GM13976 (cell line): ENCODE measurements at places on chromosomes 4 and X.

DNA sequence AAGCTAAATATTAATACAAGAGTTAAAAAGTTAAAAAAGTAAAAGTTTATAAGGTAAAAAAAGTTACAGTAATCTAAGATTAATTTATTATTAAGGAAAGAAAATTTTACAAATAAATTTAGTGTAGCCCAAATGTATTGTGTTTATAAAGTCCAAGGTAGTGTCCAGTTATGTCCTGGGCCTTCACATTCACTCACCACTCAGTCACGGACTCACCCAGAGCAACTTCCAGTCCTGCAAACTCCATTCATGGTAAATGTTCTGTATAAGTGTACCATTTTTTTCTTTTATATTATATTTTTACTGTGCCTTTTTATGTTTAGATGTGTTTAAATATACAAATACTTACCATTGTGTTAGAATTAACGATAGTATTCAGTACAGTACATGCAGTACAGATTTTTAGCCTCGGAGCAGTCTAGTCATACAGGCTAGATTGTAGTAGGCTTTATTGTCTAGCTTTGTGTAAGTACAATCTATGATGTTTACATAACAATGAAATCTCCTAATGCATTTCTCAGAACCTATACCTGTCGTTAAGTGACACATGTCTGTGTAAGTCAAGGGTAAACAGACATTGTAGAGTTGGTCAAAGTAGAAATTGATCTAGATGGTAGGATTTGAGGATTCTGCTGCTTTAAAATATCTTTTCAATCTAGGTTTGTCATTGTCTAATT is 197.7 kb downstream of the GC start:
- no peak for DNase-seq

GRCh38 chr4:11480683-11481082 is 52.0 kb upstream of the HS3ST1 start:
- no peak for DNase-seq

DNA sequence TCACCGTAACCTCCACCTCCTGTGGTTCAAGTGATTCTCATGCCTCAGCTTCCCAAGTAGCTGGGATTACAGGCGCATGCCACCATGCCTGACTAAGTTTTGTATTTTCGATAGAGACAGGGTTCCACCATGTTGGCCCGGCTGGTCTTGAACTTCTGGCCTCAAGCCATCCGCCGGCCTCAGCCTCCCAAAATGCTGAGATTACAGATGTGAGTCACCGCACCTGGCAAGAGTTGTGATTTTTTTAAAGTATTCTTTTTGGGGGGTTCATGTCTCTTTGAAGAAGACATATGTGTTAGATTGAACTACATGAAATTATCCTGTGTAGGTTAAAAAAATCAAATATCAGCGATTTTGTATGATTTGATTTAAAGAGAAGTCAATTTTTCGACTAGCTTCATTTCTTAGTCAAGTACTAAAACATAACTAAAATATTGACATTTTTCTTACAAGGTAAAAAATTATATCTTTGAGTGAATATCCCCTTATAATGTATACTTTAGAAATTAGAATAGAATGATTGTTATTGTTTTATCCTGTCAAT is 60.3 kb upstream of the ANTXR2 start:
- no peak for DNase-seq

DNA sequence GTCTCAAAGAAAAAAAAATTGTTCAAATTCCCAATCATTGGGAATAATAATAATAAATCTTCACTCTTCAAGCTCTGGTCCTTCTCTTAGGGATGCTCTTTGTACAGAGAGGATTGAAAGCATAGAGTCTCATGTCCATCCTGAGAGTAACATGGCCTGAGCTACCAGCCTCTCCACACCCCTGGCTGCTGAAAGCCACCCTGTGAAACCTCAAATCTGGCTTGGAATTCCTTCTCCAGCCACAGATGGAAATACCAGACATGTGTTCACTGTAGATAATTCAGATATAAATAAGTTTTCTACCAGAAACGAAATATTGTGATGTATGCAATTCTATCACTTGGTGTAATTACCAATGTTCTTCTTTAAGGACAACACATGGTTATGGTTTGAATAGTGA is 140.6 kb downstream of the ARSF start:
- DNase-seq: no peak

DNA sequence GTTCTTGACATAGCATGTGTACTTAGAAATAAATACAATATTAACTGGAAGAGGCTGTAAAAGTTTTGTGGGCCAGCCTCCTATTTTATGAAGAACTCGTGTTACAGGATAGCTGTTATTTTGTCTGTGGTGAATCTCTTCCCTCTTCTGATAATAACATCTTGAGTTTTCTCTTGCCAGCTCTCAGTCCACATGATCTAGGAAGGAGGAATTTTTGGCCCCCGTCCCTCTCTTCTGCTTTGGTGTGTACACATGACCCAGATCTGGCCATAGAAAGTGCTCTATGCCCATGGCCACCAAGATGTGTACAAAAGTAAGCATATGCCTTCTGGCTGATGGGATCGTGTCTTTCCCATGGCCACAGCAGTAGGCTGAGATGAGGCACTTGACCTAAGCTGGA is 108.0 kb upstream of the LEF1 start:
- no peak for DNase-seq

- no peak for DNase-seq
These were observed 514.7 kb downstream of the CENPC start for GRCh38 chr4:67030636-67031035.

DNA sequence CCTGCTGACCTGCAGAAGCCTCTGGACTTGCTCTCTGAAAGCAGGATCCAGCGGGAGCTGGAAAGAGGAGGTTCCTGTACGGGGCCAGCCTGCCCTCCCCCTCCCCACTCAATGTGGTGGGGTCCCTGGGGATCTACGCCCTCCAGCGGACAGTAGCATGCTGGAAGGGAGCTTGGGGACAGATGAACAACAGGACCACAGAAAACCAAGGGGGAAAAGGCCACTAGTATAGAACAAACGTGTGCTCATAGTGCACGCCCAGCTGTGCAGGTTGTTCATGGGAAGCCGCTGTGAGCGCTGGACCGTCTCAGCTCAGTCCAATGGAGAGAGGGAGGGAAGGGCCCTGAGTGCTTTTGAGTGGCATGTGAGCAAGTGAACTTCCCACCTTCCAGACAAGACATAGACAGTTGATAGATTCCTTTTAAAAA is 15.8 kb downstream of the HMX1 start:
- DNase-seq: no peak

DNA sequence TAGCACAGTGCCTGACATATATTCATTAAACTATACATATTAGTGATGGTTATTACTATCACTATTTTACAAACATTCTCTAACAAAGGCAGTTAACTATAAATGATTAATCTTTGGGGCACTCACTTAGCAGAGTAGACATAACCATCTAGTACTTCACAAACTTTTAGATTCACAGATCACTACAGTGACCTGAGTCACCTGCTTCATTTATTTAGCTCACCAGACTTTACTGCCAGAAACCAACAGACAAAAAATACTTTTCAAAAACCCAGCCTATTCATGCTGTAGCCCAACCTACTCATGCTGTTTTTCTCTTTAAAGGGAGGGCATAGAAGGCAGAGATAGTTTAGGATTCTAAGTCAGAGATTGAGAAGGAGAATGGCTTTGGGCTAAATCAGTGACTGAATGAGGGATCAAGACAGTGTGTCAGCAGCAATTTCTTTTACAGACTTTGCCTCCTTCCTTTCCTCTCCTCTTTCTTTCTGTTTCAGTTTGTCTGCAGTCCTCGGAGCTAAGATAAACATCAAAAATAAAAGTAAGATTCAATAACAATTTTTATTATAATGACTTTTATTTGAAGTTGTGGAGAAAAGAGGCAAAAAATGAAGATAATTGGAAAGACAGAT is 34.7 kb upstream of the PDE5A start:
- no peak for DNase-seq

GRCh38 chr4:11483046-11483445 is 54.4 kb upstream of the HS3ST1 start:
- DNase-seq: no peak

DNA sequence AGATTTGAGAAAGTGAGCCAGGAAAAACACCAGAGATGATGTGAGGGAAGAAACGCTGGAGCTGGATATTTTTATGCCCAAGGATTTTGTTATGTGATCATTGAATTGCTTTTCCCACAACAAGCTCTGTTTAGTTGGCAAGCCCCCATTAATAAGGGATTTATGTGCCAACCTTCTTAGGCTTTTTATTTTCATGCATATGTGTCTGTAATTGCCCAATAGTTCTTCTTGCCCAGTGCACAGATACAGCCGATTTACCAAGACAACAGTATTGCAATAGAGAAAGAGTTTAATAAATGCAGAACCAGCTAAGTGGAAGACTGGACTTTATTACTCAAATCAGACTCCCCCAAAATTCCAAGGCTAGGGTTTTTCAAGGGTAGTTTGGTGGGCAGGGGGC is 57.7 kb downstream of the TRIM2 start:
- DNase-seq: no peak

DNA sequence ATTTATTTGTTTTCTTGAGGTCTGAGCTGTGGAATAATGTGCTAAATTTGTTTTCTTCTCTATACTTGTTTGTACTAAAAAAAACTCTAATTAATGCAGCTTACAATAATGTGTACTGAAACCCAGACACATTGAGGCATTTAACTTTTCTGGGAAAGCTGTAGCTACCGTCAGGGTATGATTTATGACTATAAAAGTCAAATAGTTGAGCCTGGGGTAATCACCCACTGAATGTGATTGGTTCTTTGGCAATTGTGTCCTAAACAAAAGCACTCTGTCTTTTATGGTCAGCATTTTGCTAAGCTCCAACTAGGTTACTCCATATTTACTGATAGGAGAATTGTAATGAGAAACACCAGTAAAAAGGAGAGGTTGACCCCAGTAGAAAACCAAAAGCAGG is 65.9 kb upstream of the CBLL2 start:
- DNase-seq: no peak

GRCh38 chrX:75229774-75230173 is 44.1 kb upstream of the UPRT start:
- DNase-seq: no peak

GRCh38 chr4:128810871-128811570 is 1.5 kb downstream of the JADE1 start:
- peak; percentile 81 for DNase-seq

- DNase-seq: no peak
These were observed 52.9 kb downstream of the NSG1 start for GRCh38 chr4:4439782-4440181.

- no peak for DNase-seq
These were observed 285.4 kb downstream of the UNC5C start for GRCh38 chr4:95263391-95263790.

GRCh38 chr4:10821826-10822225 is 137.3 kb upstream of the CLNK start:
- DNase-seq: no peak

GRCh38 chr4:39860804-39861203 is 116.9 kb downstream of the PDS5A start:
- DNase-seq: no peak

GRCh38 chrX:37509349-37509748 is 62.1 kb upstream of the LANCL3 start:
- DNase-seq: no peak

DNA sequence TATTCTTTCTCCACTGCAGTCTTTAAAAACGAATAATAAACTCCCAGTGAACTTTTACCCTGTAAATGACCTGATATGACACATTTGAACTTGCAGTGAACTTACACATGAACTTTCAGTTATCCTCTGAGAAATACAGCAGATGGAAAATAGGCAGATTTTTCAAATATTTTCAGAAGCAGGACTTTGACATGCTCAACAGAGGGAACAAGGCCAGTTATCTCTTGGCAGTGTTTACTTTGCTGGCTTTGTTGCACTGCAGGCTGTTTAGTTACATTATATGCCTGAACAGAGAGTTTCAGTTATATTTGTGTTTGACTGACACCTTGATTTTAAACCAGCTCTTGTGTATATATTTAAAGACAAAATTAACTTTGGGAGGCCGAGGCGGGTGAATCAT is 47.6 kb upstream of the FGG start:
- DNase-seq: no peak

GRCh38 chr4:76545226-76545884 is 110.3 kb downstream of the SHROOM3 start:
- DNase-seq: no peak

- DNase-seq: no peak
These were observed 562 bp upstream of the OSTC start for GRCh38 chr4:108649863-108650211.

DNA sequence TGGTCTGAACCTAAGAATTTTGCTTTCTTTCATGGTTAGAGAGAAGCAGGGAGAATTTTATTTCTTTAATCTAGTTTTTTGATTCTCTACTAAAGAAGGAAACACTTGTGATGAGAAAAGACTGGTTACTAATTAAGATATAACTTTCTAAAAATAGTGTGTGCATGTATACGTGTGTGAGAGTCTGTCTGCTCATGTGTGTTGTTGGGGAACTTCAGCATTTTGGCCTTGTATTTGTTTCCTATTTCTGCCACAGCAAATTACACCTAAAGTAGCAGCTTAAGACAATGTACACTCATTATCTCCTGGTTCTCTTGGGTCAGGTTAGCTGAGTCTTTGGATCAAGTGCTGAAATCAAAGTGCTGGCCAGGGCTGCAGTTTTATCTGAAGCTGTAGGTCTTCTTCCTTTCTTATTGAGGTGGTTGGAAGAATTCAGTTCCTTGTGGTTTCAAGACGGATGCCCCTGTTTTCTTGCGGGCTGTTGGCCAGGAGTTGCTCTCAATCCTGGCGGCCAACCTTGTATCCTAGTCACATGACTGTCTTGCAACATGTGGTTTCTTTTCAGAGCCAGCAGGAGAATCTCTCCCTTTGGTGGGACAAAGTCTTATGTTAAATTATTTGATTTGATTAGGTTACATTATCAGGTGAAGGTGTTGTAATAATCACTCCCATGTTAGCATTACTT is 188.4 kb upstream of the CLNK start:
- DNase-seq: no peak

DNA sequence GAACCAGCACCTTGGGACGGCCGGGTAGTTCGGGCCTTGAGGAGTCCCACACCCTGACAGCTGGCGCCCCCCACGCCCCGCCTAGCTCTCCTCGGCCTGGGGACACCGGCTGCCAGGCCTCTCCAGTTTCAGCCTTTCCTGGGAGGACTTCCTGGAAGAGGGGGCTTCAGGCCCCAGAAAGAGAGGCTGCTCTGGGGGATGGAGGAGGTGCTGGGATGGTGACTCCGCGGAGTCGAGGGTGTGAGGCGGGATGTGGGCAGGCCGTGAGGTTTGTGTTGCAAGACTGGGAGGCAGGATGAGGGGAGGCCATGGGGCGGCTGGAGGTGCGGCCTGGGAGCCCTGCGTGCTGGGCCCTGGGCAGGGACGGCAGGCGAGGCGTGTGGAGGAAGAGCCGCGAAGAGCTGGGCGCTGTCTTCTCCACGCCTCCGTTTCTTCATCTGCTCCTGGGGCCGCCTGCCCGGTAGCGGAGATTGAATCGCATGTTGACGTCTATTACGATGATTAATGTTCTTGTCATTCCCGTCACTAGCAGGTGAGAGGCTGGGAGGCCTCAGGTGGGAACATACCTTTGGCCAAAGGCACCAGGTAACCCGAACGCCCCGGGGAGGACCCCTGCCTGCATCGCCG is 918 bp upstream of the FGFRL1 start:
- no peak for DNase-seq
